CD8-positive, alpha-beta T cell (primary cell): ENCODE measurements at places on chromosomes 2 and 18. TPM values are rescaled to one million over a fixed set of nuclear protein-coding genes. Genes with fewer than 3 reads are reported as not detected.

DNA sequence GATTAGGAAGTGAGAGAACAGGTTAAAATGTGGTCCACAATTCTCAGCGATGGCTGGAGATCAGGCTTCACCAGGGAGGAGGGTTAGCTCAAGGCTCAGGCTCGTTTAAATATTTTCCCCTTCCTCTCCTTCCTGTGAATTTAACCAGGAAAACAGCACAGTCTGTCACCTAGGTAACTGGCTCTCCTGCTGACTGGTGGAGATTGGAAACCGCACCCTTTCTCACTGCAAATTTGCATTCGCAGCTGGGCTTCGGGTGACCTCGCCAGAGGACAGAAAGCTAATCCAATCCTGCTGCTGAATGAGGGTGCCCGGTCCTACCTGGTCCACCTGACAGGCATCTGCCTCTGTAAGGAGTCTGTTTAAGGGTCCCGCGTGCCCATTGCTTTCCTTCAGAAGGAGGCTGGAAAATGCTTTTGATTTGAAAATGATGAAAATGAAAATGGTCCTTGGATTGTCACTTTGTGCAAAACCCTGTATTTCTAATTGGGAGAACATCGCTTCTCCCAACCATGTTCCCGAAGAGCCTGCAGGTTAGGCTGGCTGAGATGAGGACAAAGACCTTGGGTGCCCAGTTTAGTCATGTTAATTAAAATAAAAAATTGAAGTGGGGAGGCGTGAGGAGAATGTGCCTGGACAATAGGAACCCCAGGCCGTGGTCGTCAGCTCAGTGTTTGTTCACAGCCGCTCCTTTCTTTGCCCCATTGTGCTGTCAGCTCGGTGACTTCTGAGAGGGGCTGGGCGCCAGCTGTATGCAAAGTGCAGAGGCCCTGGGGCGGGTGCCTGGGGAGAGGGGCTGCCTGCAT is 43.4 kb upstream of the MTCL1 start:
- DNase-seq: no peak

GRCh38 chr2:185242462-185242861 is 496.1 kb upstream of the FSIP2 start:
- no peak for DNase-seq

GRCh38 chr2:88680266-88680902 is 11.1 kb upstream of the RPIA start:
- no peak for DNase-seq

DNA sequence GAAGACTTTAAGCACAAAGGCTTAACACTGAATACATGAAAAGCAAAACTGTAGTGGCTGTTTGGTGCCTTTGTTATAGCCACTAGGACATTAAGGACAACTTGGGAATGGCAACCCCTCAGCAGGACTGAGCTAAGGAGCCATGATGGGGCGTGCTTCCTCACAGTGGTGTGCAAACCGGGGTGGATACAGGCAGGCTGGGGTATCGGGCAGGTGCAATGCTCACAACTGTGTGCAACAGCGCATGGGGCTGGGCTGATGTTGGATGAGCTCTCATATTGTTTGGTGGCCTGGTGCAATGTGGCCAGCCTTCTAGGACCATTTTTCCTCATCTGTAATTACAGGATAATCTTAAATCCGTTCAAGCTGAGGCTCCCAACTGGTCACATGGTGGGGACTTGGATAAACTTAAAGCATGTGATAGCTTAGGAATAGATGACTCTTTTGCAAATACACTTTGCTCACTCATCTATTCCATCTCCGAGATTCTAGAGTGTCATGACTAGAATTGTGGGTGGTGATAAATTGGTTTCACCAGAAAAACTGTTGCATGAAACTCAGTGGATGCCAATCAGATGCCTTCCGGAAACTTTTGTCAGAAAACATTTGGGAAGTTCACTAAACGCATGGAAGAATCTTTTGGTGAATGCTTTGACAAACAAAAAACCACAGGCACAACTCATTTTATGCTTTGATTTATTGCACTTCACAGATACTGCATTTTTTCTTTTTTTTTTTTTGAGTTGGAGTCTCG is 116.5 kb downstream of the PXDN start:
- DNase-seq: no peak

GRCh38 chr2:28750316-28751251 is 1.0 kb upstream of the PPP1CB start:
- DNase-seq: peak; percentile 74

GRCh38 chr2:241372361-241372992 is 16.4 kb downstream of the FARP2 start:
- DNase-seq: no peak

DNA sequence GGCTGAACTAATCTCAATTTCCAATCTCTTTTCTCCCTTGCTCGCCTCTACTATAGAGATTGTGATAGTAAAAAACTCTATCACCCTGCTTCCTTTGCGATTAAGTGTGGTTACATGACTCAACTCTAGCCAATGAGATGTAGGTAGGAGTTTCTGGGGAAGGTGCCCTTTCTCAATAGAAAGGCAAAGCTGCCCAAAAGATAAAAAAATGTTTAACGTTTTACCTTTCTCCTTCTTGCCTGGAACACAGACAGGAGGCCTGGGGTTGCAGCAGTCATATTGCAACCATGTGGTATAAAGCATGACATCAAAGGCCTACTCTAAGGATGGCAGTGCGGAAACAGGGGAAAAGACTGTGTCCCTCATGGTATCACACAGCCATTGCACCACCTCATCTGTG is 31.5 kb downstream of the TMEM37 start:
- no peak for DNase-seq

DNA sequence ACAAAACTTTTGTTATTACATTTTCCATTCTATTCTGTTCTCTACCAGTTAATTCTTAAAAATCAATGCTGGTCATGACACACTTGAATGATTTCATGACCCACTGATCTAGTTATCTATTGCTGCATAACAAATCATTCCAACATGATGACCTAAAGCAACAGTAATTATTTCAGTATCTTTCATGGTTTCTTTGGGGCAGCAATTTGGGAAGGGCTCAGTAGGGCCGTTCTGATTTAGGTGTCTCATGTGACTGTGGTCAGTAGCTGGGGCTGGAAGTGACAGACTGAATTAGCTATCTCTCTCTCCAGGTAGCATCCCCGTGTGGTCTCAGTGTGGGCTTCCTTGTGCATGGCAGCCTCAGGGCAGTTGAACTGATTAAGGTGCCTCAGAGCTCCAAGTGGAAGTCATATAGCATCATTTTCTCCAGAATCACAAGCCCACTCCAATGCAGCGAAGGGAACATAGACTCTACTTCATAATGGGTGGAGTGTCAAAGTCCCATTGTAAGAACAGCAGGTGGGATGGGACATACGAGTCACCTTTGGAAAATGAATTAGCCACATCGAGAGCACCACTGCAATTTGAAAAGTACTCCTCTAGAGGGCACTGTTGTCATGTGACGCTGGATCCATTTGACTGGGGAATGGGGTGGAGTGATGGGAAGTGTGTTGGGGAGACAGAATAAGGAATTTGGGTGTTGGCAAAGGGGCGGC is 39.1 kb upstream of the FAM136A start:
- DNase-seq: peak; percentile 55

DNA sequence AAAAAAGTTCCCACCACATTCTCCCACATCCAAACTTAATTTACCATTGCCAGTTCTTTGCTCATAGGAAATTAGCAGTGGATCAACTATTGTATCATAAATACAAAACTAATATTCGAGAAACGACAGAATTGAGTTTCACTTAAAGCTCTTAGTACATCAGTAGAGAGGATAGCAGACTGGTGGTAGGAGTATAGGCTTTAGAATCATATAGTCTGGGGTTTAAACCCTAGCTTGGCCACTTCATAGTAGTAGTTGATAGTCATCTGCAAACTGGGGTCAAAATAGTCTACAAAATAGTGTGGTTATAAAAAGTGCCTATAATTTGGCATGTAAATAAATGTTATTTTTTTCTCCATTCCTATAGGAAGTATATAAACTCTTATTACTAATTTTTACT is 30.9 kb downstream of the PIK3C3 start:
- no peak for DNase-seq

- no peak for DNase-seq
These were observed 127.8 kb downstream of the CERS6 start for GRCh38 chr2:168583710-168584521.

DNA sequence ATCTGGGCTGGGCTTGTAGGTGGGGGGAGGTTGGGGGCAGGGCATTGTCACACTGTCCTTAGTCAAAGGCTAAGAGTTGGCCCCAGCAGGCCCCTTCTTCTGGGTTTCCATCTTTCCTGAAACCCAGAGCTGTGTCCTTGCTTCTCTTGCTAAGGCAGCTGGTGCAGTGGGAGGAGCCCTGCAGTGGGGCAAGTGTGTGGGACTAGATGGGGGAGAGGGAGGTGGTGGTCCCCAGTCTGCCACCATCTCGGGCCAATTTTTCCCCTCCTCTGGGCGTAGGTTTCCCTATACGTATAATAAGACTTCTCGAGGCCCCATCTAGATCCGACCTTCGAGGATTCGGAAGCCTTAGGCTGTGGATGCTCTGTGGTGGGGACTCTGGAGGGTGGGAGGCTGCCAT is 3.5 kb downstream of the KCNF1 start:
- DNase-seq: no peak

- no peak for DNase-seq
These were observed 379.1 kb upstream of the ATP5MC3 start for GRCh38 chr2:175560521-175561169.

GRCh38 chr2:191006997-191007783 is 6.8 kb downstream of the STAT1 start:
- DNase-seq: no peak

GRCh38 chr2:218280260-218280870 is 10.0 kb downstream of the PNKD start:
- no peak for DNase-seq

- no peak for DNase-seq
These were observed 4.6 kb upstream of the ATOH8 start for GRCh38 chr2:85748985-85749875.

DNA sequence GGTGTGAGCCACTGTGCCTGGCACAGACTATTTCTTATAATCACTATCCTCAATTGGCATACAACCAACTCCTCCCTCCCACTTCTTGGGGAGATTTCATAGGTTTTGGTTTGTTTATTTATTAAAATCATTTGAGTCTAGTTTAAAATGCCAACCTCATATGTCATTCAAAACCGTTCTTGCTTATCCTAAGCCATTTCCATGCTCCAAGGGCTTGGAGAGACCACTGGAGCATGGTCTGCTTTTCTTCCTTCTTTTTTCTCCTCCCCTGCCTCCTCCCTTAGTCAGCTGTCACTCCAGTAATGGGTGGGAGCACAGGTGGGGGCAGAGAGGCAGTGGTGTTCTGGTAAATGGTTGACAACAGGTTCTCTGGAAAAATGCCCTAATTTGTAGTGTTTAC is 20.4 kb upstream of the KCNS3 start:
- DNase-seq: no peak

DNA sequence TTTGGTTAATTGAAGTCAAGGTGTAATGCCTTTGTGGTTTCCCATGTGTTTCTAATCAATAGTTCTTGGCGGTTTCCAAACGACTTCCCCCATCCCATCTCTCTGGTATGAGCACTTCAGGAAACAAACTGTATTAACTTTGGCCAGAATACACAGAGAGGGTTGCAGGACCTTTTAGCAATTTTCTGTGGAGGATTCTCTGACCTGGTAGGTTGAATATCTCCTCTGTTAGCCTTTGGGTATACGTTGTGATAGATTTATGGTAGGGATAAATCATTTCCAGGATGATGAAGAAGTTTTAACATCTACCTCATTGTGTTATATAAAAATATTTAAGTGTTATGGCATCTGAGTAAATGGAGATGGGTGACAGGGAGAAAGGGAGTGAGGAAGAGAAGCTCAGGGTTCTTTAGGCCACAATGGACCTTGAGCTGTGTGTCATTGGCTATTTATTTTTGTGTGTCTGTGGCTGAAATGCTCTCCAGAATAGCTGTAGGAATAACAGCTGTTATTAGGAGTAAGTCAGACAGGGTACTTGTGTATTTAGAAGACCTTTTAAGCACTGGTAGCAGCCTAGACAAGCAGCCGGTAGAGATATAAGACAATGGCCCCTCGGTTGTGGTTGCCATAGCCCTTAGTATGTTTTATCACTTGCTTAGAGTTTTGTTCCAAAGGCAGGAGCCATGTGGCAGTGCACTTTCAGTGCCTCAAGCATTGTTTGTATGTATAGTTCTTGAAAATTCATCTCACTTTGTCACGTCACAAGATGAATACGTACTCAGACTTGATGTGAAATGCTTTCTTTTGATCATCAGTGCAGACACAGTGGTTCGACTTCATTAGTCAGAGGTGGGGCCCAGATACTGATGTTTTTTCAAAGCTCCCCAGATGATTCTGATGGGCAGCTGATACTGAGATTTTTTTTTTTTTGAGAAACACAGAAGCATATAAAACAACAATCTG is 91.1 kb downstream of the FMNL2 start:
- DNase-seq: no peak

GRCh38 chr2:179428649-179429048 is 164.0 kb upstream of the SESTD1 start:
- DNase-seq: no peak

Gene PAX8
- 0.35 TPM for total RNA-seq

Gene FRZB
- total RNA-seq: not detected

Gene CCDC148
- not detected for total RNA-seq

Gene ADD2
- total RNA-seq: 3.0 TPM

Gene NEU2
- total RNA-seq: not detected

Gene DPP4
- 15.4 TPM for total RNA-seq

Gene TRIP12
- total RNA-seq: 167 TPM

Gene NAB1
- 22.7 TPM for total RNA-seq

Gene ATP6V1B1
- total RNA-seq: not detected
